WTC11 (cell line): ENCODE measurements at places on chromosomes 6 and 20. TPM values are rescaled to one million over a fixed set of nuclear protein-coding genes. Genes with fewer than 3 reads are reported as not detected.

- DNase-seq = no peak
These were observed 47.9 kb upstream of the ID4 start for GRCh38 chr6:19789100-19789803.

TEAD3 gene
- 32.0 to 34.3 TPM (median 33.9 TPM) in 3 replicates for total RNA-seq

GRCh38 chr20:475463-476357 is 13.4 kb upstream of the TBC1D20 start:
- no peak for DNase-seq

KHDC1L gene
- 0.28 TPM in 1 of 3 replicates, not detected in the others for total RNA-seq

GRCh38 chr6:37239526-37239925 is 18.0 kb upstream of the TBC1D22B start:
- no peak for DNase-seq

RAD21L1 gene
- total RNA-seq = 0.62 to 0.77 TPM (median 0.73 TPM) in 3 replicates
